ENCODE measurements at places on chromosomes 4 and X.

DNA sequence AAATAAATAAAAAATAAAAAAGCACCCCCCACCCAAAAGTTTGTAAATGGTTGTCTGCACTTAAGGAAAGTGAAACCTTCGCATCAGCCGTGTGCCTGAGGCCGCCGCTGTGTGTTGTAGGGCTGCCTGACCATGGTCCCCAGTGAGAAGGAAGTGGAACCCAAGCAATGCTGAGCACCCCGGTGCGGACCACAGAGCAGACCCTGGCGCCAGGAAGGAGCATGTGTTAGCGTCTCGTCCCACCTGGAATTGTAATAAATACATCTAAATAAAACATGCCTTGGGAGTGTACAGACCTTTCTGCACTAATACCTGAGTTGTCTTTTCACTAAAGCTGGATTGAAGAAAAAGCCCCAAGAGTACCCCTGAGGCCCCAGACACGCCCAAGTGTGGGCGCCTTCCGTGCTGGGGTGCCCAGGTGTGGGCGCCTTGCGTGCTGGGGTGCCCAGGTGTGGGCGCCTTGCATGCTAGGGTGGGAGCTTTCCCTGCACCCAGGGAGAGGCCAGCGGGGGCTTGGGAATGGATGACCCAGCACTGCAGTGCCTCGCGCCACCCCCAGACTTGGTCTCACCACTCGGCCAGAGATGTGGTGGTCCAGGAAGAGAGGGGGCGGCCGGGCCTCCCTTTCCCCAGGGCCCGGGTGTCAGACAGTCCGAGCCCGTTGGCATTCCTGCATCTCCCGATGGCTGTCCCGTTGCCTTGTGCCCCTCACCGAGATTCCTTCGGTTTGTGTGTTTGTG, 33.7 kb downstream of the HTT-AS start:
- DNase-seq, result no peak

- peak; percentile 32 for DNase-seq
These were observed 768 bp upstream of the CDKL5 start for GRCh38 chrX:18424482-18425198.

- DNase-seq, result no peak
These were observed 7.2 kb downstream of the HTR2C start for GRCh38 chrX:114591121-114591520.

- no peak for DNase-seq
These were observed 50.9 kb downstream of the CEP44 start for GRCh38 chr4:174334628-174335027.

- DNase-seq, result peak; percentile 36
These were observed 47.8 kb upstream of the CLNK start for GRCh38 chr4:10732235-10732913.

DNA sequence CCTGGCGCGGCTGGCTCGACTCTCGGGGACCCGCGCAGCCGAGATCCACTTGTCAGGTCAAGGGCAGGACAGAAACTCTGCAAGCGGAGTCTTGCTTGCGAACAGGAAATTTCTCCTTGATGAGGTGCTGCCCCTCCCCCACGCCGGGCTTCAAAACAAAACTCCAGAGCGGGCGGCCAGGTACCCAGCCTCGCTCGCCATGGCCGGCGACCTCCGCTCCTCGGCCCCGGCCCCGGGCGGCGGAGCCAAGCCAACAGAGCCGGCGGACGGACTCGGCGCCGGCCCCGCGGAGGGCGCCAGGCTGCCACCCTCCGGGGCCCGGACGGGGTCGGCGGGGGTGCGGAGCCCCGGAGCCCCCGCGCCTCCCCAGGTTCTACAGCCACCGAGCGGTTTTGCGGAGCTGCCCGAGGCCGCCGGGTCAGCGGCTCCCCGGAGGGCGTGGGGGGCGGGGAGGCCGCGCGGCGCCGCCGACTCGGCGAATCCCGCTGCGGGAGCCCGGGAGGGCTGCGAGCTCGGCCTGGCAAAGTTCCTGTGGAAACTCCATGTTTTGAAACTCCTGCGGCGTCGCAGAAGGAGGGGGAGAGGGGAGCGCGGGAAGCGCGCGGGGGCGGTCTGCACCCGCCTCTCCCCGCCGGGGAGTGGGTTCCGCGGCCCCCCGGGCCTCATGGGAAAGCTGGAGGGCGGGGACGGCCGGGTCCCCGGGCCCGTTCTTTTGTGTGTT, 11.7 kb upstream of the BCOR start:
- DNase-seq, result no peak

DNA sequence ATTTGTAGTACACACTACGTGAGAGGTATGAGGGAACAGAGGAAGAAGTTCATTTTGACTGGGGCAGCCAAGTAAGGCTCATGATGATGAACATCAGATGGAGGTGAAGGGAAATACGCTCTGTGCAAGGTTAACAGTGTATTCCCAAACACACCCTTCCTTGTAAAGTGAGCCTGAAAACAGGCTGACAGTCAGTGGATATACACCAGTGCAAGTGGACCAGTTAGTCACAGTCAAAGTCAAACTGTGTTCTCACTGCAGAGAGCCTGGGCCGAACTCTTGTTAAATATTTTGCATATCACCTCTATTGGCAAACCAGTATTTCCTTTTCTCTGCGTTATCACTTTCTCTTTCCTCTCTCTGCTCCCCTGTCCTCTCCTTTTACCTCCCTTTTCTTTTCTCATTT, 23.4 kb upstream of the RHOH start:
- DNase-seq, result no peak

GRCh38 chr4:3719836-3720235, 46.3 kb upstream of the ADRA2C start:
- no peak for DNase-seq

GRCh38 chr4:24872720-24873119, 40.1 kb downstream of the CCDC149 start:
- DNase-seq, result no peak

- DNase-seq, result no peak
These were observed 1810.0 kb upstream of the PCDH10 start for GRCh38 chr4:131339137-131339536.

All from activated T-cell treated with anti-CD3 and anti-CD28 coated beads, Interleukin-2, amount 50 U/mL, for 48 hours (primary cell).